Forelimb muscle (tissue), 1 donor: ENCODE measurements at places on chromosomes 6 and 20.

- no peak for DNase-seq
These were observed 48.1 kb downstream of the ZBTB9 start for GRCh38 chr6:33502486-33502885.

- DNase-seq: no peak
These were observed 515.2 kb upstream of the ARID1B start for GRCh38 chr6:156262014-156262413.

- no peak for DNase-seq
These were observed 95.2 kb downstream of the PDE7B start for GRCh38 chr6:135946674-135947073.

GRCh38 chr6:138555421-138555988 lies 56.2 kb upstream of the NHSL1 start:
- DNase-seq: no peak

DNA sequence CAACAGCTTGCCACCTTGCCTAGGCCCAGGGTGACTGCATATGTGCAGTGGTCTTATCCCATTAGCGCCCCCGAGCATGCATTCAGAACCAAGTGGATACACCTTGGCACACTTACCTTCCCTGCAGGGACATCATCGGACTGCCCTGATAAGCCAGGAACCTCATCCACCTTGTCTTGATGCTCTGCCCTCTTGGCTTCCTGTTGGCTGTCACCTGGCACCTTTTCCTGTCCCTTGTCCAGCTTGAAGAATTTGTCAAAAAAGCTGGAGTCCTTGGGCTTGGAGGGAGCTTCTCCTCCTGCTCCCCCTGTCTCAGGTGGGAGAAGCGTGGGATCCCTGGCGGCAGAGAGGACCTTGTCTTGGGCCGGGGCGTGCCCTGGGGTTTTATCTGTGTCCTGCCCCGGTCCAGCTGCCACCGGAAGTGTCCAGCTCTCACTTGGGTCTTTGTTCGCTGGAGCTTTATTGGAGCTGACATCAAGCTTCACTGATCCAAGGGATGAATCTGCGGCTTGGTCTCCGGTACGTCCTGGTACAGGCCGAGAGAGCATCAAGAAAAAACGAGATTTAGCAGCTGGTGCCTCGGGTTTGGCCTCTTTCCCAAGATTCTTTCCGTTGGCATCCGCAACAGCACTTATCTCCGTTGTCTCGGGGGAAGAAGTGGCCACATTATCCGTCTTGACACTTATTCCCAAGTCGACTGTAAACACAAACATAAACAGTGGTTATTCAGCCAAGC lies 42.0 kb downstream of the BCAS1 start:
- DNase-seq: no peak

GRCh38 chr6:33671744-33672072 lies 39.8 kb downstream of the UQCC2 start:
- DNase-seq: no peak

DNA sequence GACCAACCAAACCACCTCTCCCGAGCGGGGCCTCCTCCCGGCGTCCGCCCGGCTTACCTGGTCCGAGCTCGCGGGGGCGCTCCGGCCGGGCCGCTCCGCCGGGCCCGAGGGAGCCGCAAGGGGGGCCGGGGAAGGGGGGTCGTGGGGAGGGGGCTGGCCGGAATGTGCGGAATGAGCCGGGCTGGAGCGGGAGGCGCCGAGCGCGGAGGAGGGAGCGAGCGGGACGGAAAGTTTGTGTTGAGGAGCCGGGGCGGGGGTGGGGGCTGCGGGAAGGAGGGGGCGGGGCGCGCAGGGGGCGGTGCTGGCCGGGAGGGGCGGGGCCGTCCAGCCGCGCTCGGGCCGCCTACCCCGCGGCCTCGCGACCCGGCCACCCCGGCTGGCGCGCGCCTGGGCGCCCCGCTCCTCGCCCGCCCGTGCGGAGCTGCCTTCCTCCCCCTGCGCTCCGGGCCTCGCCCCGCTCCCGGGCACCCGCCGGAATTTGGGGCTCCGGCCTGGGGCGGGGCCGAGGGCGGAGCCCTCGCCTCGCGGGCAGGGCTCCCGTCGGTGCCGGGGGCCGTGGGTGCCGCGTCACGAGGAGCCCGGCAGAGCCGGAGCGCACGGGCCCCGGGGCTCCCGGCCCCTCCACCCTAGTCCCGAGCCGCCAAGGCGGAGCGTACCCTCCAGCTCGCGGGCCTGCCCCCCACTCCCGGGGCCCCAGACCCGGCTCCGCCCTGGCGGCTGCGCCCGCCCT lies at the start of gene TEAD3:
Gene TEAD3 (minus strand): TSS at position 239 of the 730 bp plus-strand sequence.
- no peak for DNase-seq

- DNase-seq: no peak
These were observed 124.3 kb upstream of the CITED2 start for GRCh38 chr6:139498715-139499114.

- no peak for DNase-seq
These were observed 44.1 kb upstream of the RIN2 start for GRCh38 chr20:19713822-19714578.

GRCh38 chr6:37512400-37513011 lies 12.8 kb upstream of the CCDC167 start:
- no peak for DNase-seq

- DNase-seq: no peak
These were observed 22.5 kb downstream of the MOCS3 start for GRCh38 chr20:50980851-50981713.
